ENCODE measurements at places on chromosomes 7 and 10.

DNA sequence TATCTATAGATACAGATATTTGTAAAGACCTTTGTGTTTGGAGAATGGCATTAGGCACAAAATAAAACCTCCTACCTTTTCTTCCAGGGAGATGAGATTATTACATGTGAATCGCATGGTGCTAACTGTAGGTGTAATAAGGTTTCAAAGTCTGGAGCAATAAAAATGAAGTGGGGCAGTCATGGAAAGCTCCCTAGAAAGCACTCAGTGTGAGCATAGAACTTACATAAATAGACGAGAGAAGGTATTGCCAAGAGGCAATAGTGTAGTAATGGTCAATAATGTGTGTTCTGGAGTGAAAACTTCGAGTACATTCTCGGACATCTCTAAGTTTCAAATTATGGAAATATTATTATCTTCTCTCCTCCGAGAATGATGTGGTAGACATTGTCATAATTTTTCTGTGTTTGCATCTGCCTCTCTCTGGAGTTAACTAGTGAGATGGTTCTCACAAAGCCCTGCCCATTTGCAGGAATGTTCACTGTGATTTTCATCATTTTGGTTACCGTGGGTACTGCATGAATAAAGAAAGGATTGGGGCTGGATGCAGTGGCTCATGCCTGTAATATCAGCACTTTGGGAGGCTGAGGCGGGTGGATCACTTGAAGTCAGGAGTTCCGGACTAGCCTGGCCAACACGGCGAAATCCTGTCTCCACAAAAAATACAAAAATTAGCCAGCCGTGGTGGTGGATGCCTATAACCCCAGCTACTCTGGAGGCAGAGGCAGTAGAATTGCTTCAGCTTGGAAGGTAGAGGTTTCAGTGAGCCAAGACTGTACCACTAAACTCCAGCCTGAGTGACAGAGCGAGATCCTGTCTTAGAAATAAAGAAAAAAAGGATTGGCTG is 10.6 kb downstream of the VIM start:
- no peak for DNase-seq

GRCh38 chr7:33707427-33707826 is 197.9 kb upstream of the BMPER start:
- DNase-seq, result no peak

DNA sequence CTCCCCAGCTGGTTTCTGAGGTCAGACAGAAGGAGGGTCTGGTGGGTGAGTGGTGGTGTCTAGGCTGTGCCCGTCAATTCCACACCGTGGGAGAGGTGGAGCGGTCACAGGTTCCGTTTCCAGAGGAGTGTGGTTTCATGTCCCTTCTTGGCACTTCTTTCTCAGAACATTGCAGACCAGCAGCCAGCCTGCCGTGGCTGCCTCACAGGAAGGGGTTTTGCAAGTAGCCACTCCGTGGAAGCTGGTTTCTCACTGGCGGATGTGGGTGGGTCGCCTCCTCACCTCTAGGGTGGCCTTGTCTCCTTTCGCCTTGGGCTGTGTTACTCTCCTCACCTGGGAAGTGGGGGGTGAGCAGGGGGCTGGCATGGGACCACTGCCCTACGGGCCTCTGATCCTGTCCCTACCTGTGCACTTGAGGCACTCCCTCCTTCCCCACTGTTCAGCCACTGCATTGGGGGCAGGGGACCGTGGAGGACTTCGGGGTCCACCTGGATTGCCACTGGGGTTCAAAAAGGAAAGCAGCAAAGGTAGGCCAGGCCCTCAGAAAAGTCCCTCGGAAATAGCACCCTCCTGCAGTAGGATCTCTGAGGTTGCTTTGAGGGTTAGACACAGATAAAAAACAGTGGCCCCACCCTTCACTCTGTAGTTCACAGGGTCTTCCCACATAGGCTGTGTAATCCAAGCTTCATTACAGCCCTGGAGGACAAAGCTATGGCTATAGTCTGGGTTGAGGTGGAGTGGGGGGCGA is 33.9 kb downstream of the TSPAN14 start:
- no peak for DNase-seq

GRCh38 chr7:159084069-159084801 is 60.4 kb downstream of the VIPR2 start:
- DNase-seq, result no peak

DNA sequence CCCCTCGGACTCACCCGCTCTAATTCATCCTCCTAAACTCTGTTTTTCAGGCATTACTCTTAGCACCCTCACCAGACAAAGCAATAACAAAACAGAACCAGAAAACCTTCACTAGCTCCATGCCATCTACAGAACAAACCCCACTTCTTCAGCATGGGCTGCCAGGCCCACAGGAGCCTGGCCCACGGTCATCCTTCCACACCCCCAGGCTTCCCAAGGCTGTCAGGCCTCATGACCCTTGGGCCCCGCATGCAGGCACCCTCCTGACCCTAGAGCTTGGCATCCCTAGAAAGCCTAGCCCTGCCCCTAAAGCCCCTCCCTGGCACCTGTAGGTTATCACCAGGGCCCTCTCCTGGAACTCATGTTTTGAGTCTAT is 59.6 kb downstream of the PRKAG2 start:
- no peak for DNase-seq

DNA sequence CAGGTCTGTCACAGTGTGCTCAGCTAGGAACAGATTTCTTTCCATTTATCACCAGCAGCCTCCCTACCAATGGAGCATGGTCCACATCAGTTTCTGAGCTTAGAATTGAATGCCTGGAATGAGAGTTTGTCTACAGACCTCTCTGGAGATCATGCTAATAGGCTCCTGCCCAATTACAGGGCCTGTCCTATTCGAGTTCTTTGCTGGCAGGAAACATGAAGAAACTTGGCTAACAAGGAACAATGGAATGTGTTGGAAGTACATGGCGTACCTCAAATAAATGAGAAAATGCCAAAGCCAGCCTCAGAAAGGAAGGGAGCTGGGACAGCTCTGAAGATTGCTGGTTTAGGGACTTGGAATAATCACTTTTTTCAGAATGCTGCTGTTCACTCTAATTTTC is 186.0 kb upstream of the AKR1E2 start:
- DNase-seq, result no peak

- DNase-seq, result no peak
These were observed 12.2 kb upstream of the RADIL start for GRCh38 chr7:4895766-4896165.

DNA sequence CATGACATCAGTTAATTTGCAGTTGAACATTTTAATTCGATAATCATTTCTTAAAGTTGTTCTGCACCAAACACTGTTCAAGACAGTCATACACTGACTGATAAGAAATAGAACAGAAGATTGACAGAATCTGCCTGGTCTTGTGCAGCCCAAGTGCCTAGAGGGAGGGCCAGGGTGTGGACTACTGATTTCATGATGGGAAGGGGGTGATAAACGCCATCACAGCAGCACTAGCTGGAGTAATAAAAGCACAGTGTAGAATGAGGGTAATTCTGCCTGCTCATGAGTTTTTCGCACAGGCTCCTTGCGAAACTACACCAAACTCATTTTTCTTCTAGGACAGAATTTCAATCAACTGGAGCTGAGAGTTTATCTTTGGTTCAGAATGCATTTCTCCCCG is 270.1 kb downstream of the ARL4A start:
- DNase-seq, result no peak

GRCh38 chr10:10125676-10126075 is 892.0 kb upstream of the CELF2 start:
- DNase-seq, result no peak

GRCh38 chr10:97914171-97914836 is 64.7 kb downstream of the GOLGA7B start:
- no peak for DNase-seq

- DNase-seq, result no peak
These were observed 20.6 kb downstream of the RGR start for GRCh38 chr10:84265418-84265817.

DNA sequence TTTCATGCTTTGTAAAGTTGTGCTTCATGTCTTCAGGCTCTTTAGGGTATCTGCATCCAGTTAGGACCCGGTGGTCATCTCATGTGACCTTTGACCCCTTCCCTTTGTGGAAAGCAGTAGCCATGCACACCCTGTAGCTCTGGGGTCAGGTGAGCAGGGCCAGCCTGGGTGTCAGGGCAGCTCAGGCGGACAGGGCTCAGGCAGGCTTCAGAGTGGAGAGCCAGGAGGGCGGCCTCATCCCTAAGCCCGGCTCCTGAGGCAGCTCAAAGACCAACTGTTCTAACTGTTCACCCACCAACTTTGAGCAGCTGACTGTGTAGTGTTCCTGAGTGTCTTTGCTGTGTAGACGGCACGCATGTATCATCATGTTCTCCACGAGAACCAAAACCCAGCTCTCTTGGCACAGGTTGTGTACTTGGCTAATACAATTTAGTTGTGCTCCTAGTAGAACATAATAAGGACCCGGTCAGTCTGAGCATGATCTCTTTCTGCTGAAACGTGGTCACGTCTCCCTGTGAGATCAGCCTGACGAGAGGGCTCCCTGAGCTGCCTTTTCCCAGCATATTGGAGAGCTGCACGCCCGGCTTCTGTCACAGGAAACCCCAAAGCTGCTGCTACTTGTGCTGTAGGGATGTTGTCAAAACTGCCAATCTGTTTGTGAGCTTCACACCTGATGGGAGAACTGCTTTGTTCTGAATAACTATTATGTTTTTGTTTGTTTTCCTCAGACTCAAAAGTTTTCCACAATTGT is 30.0 kb downstream of the EEPD1 start:
- no peak for DNase-seq
